ENCODE measurements at places on chromosomes 1 and 21.

- no peak for DNase-seq
Observed at GRCh38 chr1:114259511-114260160, 106.0 kb upstream of the SYT6 start.

- DNase-seq: no peak
Observed at GRCh38 chr1:212960932-212961331, 10.6 kb downstream of the VASH2 start.

DNA sequence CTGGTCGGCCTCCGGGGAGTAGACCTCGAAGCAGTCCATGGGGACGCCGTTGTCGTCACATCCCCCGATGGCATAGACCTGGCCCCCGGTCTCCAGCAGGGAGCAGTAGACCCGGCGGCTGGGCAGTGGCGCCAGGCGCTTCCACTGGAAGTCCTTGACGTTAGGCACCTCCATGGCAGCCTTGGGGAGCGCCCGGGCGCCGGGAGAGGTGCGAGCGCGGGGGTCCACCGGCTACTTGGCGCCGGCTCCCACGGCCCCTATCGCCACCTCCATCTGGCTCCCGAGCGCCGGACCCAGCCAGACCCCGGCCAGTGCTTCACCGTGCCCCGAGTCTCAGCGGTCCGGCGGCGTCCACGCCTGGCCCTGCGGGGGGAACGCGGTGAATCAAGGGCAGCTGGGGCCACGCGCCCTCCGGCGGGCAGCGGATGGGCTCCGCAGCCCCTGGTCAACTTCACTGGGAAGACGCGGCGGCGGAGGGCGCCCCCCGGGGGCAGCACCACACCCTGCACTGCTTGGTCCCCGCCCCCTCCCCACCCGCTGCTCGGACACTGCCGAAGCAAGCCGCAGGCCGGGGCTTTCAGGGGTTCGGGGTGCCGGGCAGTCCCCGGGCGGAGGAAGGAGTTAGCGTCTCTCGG is 13.2 kb downstream of the KLHDC8A start:
- no peak for DNase-seq

GRCh38 chr1:171715813-171716251 is 26.0 kb downstream of the VAMP4 start:
- DNase-seq: no peak

DNA sequence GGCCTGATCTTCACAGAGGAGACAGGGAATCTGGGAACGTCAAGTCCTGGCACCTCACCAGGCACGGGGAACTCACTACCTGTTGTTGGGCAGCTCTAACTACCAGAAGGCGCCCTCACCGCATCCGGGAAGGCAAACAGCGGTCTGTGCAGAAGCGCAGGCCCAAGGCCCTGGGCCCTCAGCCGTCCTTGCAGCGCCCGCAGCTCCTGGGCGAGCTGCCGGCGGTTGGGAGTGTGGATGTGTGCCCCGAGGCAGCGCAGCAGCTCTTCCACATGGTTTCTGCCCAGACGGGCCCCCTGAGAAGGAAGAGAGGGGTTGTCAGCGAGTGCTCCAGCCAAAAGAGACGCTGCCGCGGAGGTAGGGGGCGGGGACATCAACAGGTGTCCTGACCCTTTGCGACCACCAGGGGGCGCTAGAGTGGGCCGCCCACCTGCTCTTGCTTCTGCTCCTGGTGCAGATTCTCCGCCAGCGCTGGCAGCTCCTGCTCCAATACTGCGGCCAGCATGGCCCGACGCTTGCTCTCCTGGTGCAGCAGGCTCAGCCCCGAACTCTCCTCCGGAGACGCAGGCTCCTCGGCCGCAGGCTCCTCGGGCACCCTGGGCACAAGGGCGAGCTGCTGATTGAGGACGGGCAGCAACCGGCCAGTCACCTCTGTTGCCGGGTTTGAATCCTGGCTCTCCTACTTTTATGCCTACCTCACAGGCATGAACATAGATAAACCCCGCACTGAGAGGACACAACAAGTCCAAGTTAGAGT is 9.3 kb downstream of the MAP3K6 start:
- peak; percentile 71 for DNase-seq

GRCh38 chr1:87086120-87086519 is 171.7 kb downstream of the HS2ST1 start:
- no peak for DNase-seq

GRCh38 chr21:41712201-41712600 is 54.7 kb downstream of the RIPK4 start:
- DNase-seq: no peak

DNA sequence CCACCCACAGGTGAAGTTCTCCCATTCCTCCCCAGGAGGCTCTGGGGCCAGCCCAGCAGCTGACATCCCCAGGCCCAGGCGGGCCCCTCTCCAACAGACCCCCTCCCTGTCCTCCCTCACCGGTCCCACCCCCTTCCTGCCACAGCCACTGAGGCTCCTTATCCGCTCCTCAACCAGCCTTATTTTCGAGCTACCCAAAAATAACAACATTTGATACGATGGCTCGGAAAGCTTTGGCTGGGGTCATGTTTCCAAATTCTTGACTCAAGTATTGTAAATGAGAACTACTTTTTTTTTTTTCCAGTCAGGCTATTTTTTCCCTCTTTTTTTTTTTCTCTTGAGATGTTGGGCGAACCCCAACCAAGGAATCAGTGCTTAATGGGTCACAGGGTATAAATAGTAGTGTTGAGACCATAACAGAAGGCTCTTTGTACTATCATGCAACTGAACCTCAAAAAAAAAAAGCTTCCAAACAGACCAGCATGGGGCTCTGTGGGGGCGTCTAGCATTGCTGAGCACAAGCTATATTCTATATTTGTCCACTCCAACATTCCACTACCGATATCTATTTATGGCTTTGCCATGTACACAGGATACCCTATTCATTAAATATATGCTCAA is 27.2 kb downstream of the IRF2BP2 start:
- no peak for DNase-seq

DNA sequence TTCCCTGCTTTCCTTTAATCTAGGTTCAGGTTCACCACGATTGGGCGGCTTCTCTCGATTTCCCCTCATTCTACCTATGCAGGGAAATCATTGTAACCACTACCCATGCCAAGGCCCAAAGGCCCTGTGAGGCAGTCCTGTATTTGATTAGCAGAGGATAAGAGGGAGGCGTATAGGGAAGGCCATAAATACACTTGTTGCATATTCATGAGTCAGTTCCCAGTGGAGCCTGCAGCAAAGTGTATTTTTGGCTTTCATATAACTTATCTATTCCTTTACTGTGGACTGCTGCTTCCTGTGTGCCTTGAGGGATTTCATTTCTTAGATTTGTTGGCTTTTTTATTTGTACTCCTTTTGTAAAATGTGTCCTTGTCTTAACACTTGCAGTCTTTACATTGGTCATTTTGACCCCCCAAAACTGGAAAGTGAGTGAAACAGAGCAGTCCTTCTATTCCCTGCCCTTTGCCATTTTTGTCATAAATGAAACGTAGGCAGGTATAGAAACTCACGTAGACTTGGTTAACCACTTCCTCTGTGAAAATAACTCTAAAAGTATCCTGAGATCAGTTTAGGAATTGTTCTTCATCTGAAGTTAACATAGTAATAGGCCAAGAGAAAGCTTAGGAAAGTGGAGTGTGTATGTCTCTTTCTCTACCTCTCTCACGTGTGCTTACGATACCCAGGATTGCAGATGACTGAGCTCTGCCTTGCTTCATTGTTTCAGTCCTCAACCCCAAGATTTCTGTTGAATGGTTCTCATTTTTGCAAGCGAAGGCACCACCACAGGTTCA is 19.6 kb upstream of the KCNQ4 start:
- no peak for DNase-seq

- DNase-seq: no peak
Observed at GRCh38 chr1:156904187-156904959, 10.9 kb downstream of the PEAR1 start.

- no peak for DNase-seq
Observed at GRCh38 chr1:207831517-207832327, 79.2 kb downstream of the CD34 start.

GRCh38 chr1:45568421-45568820 is 15.4 kb upstream of the NASP start:
- DNase-seq: no peak

- DNase-seq: no peak
Observed at GRCh38 chr21:38114717-38115333, 142.0 kb upstream of the KCNJ15 start.

DNA sequence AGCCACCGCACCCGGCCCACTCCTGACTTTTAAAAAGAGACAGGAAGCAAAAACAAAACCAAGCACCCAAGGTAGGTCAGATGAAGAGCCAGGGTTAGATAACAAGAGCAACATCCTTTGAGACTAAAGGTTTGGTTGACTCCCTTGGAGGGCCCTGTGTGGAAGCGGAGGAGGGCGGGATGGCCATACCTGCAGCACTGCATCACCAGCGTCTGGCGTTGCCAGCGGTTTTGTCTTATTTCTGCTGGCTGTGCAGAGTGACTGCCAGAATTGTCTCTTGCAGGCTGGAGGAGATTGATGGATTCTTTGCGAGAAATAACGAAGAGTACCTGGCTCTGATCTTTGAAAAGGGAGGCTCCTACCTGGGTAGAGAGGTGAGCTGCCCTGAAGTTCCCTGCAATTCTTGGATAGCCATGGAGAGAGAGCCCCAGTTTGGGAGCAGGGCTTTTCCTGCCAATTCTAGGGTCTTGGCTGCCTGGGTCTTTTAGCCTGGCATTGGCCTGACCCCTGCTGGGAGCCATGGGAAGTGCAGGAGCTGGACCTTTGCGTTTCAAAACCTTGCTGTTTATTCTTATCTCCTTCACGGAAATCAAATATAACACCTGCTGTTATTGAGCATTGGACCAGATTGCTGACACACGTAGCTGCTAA is 24.0 kb downstream of the QSOX1 start:
- DNase-seq: no peak

DNA sequence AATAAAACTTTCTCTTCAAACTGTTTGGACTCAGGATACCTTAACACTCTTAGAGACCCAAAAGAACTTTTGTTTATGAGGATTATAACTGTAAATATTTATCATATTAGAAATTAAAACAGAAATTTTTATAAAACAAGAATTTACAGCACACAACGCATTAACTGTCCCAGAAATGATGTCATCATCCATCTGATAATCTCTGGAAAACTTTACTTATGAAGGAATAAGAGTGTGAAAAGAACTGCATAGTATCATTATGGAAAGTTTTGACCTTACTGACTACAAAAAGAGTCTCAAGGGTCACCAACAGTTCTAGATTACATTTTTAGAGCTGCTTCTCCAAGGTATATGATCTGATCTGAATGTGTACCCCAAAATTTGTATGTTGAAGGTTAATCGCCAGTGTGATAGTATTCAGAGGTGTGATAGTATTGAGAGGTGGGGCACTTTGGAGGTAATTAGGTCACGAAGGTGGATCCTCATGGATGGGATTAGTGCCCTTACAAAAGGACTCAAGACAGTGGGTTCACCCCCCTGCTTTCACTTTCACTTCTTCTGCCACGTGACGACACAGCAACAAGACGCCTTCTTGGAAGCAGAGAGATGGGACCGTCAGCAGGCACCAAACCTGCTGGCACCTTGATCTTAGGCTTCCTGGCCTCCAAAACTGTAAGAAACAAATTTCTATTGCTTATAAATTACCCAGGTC is 95.7 kb upstream of the NR5A2 start:
- no peak for DNase-seq

GRCh38 chr1:82690411-82690810 is 889.7 kb downstream of the ADGRL2 start:
- DNase-seq: no peak

- peak; percentile 18 for DNase-seq
Observed at GRCh38 chr1:152189657-152190442, 30.8 kb upstream of the RPTN start.

DNA sequence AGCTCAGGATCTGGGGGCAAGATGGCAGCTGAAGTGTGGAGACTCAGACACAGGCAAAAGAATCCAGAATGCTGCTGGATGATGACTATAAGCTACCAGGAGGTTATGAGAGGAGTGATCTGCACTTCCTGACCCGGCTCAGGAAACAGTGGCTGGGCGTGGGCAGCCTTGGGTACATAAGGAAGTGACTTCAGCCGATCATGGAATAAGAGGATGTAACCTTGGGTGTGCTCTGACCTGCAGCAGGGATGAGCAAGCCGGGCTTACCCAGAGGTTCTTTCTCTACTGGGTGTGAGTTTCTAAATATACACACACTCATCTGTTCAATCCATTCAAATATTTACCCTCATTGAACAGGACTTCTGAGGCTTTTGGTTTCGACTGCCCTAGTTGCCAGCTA is 62.7 kb downstream of the CD34 start:
- no peak for DNase-seq

DNA sequence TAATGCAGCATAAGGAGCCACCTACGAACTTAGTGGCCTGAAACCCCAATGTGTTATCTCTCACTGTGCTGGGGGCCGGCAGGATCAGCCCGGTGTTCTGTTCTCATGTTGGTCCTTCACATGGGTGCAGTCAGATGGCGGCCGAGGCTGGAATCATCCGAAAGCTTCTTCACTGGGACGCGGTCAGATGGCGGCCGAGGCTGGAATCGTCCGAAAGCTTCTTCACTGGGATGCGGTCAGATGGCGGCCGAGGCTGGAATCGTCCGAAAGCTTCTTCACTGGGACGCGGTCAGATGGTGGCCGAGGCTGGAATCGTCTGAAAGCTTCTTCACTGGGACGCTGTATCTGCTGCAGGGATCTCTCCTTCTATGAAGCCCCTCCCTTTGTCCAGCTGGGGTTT is 12.6 kb upstream of the PCBP3 start:
- no peak for DNase-seq

DNA sequence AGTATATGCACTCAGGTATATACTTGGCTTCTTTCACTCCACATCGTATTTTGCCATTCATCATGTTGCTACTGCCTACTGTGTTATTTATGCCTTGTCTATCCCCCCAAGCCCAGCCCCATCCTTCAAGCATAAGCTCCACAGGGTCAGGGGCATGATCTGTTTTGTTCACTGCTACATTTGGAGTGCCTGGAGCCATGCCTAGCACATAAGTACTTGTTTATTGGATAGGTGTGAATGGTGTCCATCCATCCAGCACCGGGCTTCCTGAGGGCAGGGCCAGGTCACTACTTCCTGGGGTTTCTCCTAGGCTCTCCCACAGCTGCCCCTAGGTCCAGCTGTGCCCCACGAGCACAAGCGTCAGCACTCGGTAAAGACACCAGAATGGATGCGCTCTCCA is 289.0 kb upstream of the VAMP3 start:
- DNase-seq: no peak

GRCh38 chr1:230425252-230426091 is 660 bp downstream of the PGBD5 start:
- DNase-seq: no peak

DNA sequence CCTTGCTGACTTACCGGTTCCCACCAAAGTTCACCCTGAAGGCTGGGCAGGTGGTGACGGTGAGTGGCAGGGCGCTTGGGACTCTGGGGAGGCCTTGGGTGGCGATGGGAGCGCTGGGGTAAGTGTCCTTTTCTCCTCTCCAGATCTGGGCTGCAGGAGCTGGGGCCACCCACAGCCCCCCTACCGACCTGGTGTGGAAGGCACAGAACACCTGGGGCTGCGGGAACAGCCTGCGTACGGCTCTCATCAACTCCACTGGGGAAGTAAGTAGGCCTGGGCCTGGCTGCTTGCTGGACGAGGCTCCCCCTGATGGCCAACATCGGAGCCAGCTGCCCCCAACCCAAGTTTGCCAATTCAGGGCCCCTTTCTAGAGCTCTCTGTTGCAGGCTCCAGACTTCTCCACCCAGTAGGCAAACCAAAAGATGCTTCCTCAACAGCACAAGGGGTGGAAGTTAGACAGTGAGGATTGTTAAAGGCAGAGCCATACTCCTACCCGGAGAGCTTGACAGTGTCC is 16.4 kb upstream of the SEMA4A start:
- DNase-seq: no peak
